Ecto neural progenitor cell (in vitro differentiated cells): ENCODE measurements at places on chromosomes 7 and 10.

- no peak for DNase-seq
Measured at GRCh38 chr10:111265341-111265740, 188.5 kb downstream of the ADRA2A start.

- DNase-seq, result no peak
Measured at GRCh38 chr10:70695241-70696030, 23.1 kb downstream of the ADAMTS14 start.

GRCh38 chr7:134315679-134316538 is 821 bp downstream of the SLC35B4 start:
- no peak for DNase-seq

DNA sequence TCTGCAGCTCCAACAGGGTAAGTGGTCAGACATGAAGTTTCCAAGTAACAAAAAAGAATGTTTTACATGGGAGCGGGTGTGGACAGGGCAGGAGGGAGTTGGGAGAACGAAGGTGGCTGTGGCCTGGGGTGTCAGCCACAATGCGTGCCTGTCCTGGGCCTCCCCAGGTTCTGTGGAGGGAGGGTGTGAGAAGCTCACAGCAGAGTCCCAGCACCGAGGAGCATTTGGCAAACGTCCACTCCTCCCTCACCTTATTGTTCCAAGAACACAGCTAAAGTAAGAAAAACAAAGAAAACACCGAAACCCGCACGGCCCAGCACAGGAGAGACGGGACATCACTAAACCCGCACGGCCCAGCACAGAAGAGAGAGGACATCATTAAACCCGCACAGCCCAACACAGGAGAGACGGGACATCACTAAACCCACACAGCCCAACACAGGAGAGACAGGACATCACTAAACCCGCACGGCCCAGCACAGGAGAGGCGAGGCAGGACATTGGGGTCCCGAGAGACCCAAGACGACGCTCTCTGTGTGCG is 226.4 kb downstream of the MAD1L1 start:
- DNase-seq, result no peak

DNA sequence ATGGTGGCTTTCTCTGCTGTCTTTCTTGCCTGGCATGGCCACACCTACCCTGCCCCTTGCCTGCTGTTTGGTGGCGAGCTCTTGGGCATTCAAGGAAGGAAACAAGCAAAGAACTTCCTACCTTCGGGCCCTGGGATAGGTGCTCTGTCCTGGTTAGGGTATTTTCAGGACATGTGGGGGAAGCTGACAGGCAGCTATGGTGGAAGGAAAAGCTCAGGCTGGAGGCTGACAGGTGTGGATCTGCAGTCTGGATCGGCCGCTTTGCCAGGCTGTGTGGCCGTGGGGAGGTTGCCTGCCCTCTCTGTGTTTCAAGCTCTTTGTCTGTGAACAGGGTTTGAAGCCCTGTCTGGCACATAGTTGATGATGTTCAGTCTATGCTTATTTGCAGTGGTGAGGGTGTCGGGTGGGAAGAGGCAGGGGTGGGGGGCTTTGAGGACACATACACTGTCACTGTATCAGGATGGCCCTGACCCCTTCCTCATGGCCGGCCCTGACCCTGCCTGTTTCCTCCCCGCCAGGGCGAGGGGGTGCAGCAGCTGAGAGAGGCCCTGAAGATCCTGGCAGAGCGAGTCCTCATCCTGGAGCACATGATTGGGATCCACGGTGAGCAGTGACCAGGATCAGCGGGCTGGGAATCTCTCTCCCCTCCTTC is 73.7 kb downstream of the MYL10 start:
- DNase-seq, result peak; percentile 29

- no peak for DNase-seq
Measured at GRCh38 chr10:14692344-14693076, 82.2 kb downstream of the FAM107B start.

DNA sequence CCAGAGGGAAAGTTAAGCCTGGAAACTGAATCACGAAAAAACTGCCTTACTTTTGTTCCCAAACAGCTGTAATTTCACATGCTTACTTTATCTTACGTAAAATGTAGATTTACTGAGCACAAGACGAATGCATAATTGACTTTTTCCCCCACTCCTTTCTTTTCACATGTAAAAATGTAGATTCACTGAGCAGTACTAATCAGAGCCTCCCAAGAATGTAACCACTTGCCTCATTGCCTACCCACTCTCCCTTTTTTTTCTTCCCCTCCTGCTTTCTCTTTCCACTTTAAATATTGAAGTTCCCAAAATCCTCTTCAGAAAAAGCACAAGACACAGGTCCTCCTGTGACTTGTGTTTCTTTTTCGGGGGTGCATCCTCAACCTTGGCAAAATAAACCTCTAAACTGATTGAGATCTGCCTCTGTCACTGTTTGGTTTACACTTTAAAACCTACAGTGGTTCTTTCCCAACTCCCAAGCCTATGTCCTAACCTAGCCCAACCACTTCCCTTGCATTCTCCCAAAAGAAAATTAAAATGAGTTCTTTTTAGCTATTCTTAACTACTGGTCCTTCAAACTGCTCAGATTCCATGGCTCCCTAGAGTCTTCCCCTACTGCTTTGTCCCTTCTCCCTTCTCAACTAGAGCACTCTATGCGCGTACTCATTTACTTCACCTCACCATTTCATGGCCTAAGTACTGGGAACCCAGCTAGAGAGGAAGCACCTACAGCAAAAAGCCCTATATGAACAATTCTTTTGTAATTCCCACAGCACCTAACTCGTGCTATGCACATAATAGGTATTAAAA is 236.6 kb upstream of the MKLN1 start:
- no peak for DNase-seq

GRCh38 chr10:2734603-2735002 is 332.7 kb upstream of the PFKP start:
- DNase-seq, result no peak
